ENCODE measurements at places on chromosomes 7 and 10.

DNA sequence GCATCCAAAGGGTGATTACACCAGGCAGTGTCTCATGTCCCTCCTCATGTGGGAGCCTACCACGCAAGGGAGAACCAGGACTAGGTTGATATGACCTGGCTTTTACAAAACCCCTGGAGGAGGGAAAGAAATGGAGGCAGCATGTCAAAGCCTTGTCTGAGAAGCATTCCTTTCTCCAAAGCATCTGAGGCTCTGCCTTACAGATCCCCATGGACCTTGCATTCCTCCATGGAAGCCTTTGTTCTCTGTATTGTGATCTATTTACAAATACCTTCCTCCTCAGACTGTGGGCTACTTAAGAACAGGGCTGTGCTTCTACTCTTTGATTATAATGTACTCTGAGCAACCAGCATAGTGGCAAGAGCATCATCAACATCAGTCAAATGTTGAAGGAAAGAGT, 197.0 kb downstream of the PLXNA4 start:
- DNase-seq = no peak

DNA sequence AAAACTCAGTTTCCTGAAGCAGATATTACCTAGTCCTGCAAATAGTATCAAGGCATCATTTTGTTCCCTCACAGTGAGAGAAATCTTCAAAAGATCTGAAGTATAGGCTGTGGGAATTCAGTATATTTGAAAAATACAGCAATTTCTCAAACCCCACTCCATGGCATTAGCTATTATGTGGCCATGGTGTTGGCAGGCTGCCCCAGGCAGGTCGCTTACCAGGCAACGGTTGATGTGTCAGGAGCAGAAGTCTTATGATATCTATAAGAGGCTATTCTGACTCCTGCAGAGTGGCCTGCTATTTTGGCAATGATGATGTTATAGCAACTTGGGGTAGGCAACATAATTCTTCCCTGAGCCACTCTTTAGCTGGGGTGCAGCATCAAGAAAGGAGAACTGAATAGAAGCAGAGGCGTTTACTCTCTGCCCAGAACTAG, 187.9 kb downstream of the PLXDC2 start:
- no peak for DNase-seq

DNA sequence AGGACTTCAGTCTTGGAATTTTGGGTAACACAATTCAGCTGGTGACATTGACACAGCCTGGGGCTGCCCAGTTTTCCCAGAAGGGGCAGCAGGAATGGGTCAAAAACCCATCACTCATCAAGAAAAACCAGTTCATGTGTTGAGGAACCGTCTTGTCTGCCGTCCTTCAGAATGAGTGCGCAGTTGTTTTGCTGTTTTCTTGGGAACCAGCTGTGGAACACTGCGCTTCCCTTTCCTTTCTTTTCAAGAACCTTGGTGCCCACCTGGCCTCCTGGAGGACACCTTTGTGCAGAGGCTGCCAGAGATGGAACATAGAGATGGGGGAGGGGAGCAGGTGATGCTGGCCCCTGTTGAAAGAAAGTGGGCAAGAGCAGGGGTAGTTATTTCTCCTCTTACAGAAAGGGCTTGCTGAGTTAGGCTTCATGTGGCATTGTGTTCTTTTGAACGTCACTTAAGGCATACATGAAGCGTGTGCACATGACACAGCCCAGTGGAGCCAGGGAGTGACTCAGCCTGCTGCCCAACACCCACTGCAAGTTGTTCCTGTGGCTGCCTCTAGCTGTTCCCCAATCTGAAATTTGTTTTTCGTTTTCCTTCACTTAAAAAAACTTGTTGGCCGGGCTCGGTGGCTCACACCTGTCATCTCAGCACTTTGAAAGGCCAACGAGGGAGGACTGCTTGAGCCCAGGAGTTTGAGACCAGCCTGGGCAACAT, 87.4 kb upstream of the TNS3 start:
- no peak for DNase-seq

DNA sequence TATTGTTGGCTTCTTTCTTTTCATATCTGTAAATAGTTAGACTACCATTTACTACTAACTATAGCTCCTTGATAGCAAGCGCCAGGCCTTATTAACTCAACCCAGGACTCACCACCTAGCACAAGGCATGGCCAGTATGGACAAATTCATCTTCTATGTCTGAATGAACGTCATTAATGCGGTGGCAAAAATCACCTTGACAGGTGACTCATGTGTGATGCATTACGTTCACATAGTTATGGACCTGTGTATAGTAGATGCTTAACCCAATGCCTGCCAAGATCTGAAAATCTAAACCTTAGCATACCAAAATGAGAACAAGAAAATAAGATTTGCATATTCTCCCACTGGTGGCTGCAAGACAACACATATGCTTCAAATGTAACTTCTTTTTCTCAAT, 300.8 kb downstream of the PARD3 start:
- no peak for DNase-seq

DNA sequence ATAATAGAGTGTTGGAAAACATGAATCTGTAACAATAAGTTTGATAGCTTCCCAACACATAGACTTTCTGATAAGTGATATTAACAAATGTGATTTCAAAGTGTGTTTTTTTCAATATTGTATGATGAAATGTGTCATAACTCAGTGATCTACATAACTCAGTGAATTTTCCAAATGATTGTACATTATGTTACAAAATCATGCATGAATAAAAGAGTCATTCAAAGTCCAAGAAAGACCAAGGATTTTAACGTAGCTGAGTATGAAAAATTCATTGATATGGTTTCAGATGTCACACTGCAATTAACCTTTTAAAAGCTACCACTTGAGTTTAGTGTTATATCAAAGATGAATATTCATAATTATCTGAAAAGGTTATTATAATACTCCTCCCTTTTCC, 111.2 kb downstream of the MYOF start:
- DNase-seq = no peak

- DNase-seq = no peak
These were observed 4.2 kb downstream of the PAX2 start for GRCh38 chr10:100749309-100750217.

Data from NCI-H748 treated with DMSO at 0.1 percent for 48 hours (cell line).